ENCODE measurements at places on chromosomes 13 and 19. TPM values are rescaled to one million over a fixed set of nuclear protein-coding genes. Genes with fewer than 3 reads are reported as not detected.
A peak's percentile ranks its signal among the peaks of the same experiment; 100 is the strongest.

GRCh38 chr13:77574096-77574495 is 38.6 kb downstream of the SCEL start:
- H3K27me3 ChIP-seq, result no peaks in the 10 kb centered on the region
- no peaks in the 10 kb centered on the region for H3K4me1 ChIP-seq
- no peaks in the 10 kb centered on the region for H3K36me3 ChIP-seq
- no peak for DNase-seq
- no peak overlapping the region for H3K4me3 ChIP-seq
- no peak overlapping the region for H3K27ac ChIP-seq

GRCh38 chr13:60519496-60519895 is 122.5 kb downstream of the TDRD3 start:
- no peak overlapping the region for H3K27ac ChIP-seq
- peaks cover 7% of the 10 kb centered on the region for H3K36me3 ChIP-seq
- no peak for DNase-seq
- H3K4me1 ChIP-seq, result no peaks in the 10 kb centered on the region

- no peak overlapping the region for H3K27ac ChIP-seq
- no peak overlapping the region for H3K4me3 ChIP-seq
- no peaks in the 10 kb centered on the region for H3K36me3 ChIP-seq
Measured at GRCh38 chr13:27379694-27380641, 44.5 kb upstream of the GTF3A start.

Gene MUC16
- total RNA-seq, result not detected

- no peaks in the 10 kb centered on the region for H3K27me3 ChIP-seq
- no peak overlapping the region for H3K27ac ChIP-seq
- H3K36me3 ChIP-seq, result no peaks in the 10 kb centered on the region
- no peak overlapping the region for H3K4me3 ChIP-seq
Measured at GRCh38 chr13:107753291-107753690, 462.0 kb downstream of the LIG4 start.

- no peak overlapping the region for H3K4me3 ChIP-seq
- H3K27me3 ChIP-seq, result no peaks in the 10 kb centered on the region
- H3K27ac ChIP-seq, result no peak overlapping the region
- no peaks in the 10 kb centered on the region for H3K36me3 ChIP-seq
Measured at GRCh38 chr13:65855242-65855805, 1374.8 kb downstream of the PCDH9 start.

DNA sequence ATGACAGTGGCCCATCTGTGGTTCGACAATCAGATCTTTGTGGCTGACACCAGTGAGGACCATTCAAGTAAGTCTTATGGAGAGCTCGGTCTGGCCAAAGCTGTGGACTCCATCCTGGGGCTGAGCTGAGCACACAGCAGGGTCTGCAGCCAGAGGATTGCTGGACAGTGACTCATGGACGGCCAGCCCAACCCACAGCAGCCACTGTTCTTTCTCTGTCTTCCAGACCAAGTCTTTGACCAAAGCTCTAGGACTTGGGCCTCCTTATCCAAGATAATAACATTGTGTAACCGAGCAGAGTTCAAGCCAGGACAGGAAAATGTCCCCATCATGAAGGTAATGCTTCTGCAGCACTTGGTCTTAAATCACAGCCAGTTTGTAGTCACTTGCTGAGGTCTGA is 12.4 kb downstream of the ATP12A start:
- DNase-seq, result no peak
- no peak overlapping the region for H3K4me3 ChIP-seq
- H3K4me1 ChIP-seq, result peaks cover 48% of the 10 kb centered on the region

GRCh38 chr19:3357271-3357991 is 9.0 kb upstream of the NFIC start:
- no peak overlapping the region for H3K4me3 ChIP-seq
- H3K27ac ChIP-seq, result peak overlapping the region; percentile 31
- no peaks in the 10 kb centered on the region for H3K27me3 ChIP-seq
- no peak for DNase-seq
- H3K36me3 ChIP-seq, result no peaks in the 10 kb centered on the region

Gene GFY
- not detected for total RNA-seq

Gene VSTM1
- not detected for total RNA-seq

DNA sequence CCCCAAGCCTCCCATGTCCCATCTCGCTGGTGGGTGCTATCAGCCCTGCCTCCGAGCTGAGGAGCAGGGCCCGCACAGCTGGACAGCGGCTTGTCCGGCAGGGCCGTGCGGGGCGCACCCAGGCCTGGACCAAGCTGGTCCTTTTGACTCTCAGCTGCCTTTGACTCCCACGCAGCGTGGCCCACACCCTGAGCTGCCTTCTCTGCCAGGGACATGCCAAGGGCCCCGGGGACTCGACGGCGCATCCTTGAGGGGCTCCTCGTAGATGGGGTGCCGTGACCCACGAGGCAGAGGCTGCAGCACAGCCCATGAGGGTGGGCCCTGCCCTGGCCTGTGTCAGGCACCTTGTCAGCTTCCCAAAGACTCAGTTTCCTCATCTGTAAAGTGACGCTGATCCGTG is 38.8 kb upstream of the F7 start:
- H3K4me1 ChIP-seq, result peaks cover 5% of the 10 kb centered on the region
- DNase-seq, result no peak
- no peak overlapping the region for H3K27ac ChIP-seq
- H3K36me3 ChIP-seq, result no peaks in the 10 kb centered on the region

DNA sequence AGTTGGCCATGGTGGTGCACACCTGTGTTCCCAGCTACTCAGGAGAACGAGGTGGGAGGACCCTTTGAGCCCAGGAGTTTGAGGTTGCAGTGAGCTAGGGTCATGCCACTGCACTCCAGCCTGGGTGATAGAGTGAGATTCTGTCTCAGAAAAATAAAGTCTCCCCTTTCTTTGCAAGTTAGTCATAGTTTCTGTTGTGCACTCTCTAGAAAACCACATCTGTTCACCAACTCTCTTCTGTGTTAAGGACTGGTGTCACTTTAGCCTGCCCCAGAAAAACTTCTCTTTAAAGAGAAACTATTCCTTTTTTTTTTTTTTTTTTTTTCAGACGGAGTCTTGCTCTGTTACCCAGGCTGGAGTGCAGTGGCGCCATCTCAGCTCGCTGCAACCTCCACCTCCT is 4.9 kb upstream of the CHST8 start:
- no peaks in the 10 kb centered on the region for H3K36me3 ChIP-seq
- H3K4me1 ChIP-seq, result peaks cover under 1% of the 10 kb centered on the region
- no peak overlapping the region for H3K27ac ChIP-seq
- H3K27me3 ChIP-seq, result no peaks in the 10 kb centered on the region
- no peak for DNase-seq

DNA sequence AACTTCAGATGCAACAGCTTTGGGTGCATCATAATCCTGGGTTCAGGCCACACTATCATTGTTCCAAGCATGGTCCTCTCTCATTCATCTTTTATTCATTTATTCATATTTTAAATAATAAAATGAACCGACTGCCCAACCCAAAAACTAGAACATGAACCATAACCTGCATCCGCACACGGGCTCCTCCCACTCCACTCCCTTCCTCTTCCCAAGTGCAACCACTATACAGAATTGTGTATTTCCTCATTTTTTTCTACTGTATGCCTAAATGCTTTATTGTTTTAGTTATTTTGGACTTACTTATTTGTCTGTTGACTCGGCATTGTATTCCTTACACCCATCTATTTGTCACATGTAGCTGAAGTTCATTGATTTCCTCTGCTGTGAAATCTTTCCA is 30.7 kb upstream of the POMP start:
- no peaks in the 10 kb centered on the region for H3K27me3 ChIP-seq
- no peak for DNase-seq
- H3K4me3 ChIP-seq, result no peak overlapping the region
- H3K36me3 ChIP-seq, result no peaks in the 10 kb centered on the region
- no peak overlapping the region for H3K27ac ChIP-seq

- H3K4me1 ChIP-seq, result no peaks in the 10 kb centered on the region
- no peak for DNase-seq
- H3K27ac ChIP-seq, result no peak overlapping the region
- H3K27me3 ChIP-seq, result no peaks in the 10 kb centered on the region
- H3K36me3 ChIP-seq, result no peaks in the 10 kb centered on the region
Measured at GRCh38 chr13:95724252-95724651, 47.3 kb downstream of the DNAJC3 start.

- no peaks in the 10 kb centered on the region for H3K4me1 ChIP-seq
- no peak for DNase-seq
- H3K27me3 ChIP-seq, result no peaks in the 10 kb centered on the region
- no peaks in the 10 kb centered on the region for H3K36me3 ChIP-seq
- no peak overlapping the region for H3K4me3 ChIP-seq
Measured at GRCh38 chr19:7783991-7784423, 21.0 kb downstream of the CLEC4M start.

DNA sequence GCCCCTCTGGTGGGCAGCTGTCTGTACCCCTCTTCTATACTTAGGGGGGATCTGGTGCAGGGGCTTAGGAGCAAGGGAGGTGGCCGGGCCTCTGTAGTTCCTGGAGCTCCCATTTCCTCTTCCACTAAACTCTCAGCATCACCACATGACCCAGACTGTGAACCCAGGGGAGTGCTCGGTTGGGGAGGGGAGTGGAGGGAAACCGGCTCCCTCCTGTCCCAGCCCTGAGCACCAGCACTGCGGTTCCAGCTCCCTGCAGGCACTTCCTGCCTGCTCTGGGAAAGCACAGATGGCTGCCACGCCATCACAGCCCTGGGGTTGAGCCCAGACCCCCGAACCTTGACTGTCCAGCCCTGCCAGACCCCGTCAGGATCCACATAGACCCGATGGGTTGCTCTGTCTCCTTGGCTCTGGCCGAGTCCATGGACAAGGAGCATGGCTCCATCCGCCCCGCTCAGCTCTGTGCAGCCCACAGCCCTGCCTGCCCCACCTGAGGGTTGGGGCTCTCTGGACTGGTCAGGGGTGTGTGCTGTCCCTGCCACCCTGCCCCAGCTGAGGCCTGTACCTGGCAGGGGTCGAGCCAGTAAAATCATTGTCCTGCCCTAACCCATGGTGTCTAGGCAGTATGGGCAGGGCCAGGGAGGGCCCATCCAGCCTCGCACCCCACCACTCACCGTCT is 36.0 kb upstream of the SLC7A10 start:
- H3K27ac ChIP-seq, result no peak overlapping the region
- no peaks in the 10 kb centered on the region for H3K4me1 ChIP-seq
- DNase-seq, result no peak
- H3K36me3 ChIP-seq, result no peaks in the 10 kb centered on the region
- H3K4me3 ChIP-seq, result no peak overlapping the region
- no peaks in the 10 kb centered on the region for H3K27me3 ChIP-seq

Gene SRRM5
- not detected for total RNA-seq

- no peak overlapping the region for H3K27ac ChIP-seq
- DNase-seq, result no peak
- no peaks in the 10 kb centered on the region for H3K27me3 ChIP-seq
- H3K4me3 ChIP-seq, result no peak overlapping the region
- H3K4me1 ChIP-seq, result peaks cover 24% of the 10 kb centered on the region
Measured at GRCh38 chr13:44818428-44818827, 170.8 kb downstream of the NUFIP1 start.

Gene CGB8
- not detected for total RNA-seq

DNA sequence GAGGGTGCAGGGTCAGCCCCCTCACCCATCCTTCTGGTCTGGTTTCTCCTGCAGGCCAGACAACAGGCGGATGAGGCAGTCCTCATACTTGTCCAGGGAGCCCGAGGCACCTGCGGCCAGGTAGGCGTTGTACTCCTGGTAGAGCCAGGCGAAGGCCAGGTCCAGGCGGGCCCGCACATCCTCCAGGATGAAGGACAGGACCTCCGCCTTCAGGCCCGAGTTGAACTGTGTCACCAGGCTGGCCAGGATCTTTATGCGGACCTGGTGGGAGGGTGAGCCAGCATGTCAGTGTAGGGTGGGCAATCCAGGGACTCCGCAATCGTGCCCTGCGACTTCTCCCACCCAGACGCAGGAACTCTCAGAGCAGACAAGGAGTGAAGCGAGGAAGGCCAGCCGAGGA is 13.8 kb upstream of the RSPH6A start:
- peaks cover 87% of the 10 kb centered on the region for H3K36me3 ChIP-seq
- DNase-seq, result no peak
- no peaks in the 10 kb centered on the region for H3K4me1 ChIP-seq
- no peak overlapping the region for H3K27ac ChIP-seq
- H3K4me3 ChIP-seq, result no peak overlapping the region

DNA sequence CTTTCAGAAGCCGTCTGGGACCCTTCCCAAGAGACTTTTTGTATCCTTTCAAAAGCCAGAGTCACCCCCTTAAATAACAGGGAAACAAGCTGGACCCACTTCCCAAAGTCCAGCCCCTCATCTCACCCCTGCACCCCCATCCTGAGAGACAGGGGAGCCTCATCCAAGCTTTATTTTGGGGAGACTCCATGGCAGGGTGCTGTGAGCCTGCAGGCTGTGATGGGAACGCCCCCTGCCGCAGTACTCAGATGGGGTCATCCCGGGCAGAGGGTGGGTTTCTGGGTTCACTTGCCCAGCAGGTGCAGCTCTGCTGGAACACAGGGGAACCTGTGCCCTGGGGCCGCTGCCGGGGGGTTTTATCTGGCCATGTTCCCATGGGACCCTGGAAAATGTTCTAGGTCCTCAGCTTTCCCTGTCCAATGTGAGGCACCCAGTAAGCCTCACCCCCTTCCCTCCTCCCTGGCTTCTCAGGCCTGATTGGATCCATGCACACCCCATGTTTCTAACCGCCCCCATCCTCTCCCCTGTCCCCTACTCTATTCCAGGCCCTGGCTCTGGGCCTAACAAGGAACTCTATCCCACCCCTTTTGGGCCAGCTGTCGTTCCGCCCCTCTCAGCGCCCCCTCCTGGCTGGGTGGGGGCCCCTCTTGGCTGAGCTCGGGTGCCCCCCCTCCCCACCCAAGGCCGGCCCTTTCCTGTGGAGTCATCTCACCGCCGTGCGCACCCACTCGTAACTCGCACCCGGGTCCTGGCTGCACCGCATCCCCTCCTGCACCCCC is 1.0 kb downstream of the HIF3A start:
- H3K27ac ChIP-seq, result peak overlapping the region; percentile 95
- H3K4me1 ChIP-seq, result peaks cover 30% of the 10 kb centered on the region
- peak overlapping the region; percentile 72 for H3K4me3 ChIP-seq
- peak; percentile 47 for DNase-seq

DNA sequence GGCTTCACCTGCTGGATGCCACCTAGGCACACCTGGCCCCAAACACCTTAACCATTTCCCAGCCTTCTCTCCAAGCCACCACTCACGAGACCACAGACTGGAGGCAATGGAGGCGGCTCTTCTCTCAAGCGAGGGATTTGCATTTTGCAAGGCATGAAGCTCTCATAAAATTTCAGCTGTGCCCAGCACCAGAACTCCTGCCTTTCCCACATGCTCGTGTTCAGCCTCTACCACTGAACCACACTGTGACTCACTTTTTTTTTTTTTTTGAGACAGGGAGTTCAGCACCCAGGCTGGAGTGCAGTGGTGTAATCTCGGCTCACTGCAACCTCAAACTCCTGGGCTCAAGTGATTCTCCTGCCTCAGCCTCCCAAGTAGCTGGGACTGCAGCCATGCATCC is 10.6 kb downstream of the NANOS3 start:
- DNase-seq, result no peak
- no peaks in the 10 kb centered on the region for H3K27me3 ChIP-seq
- H3K36me3 ChIP-seq, result no peaks in the 10 kb centered on the region
- no peak overlapping the region for H3K4me3 ChIP-seq
- no peak overlapping the region for H3K27ac ChIP-seq

GRCh38 chr13:96662036-96662435 is 332.2 kb downstream of the OXGR1 start:
- H3K4me1 ChIP-seq, result no peaks in the 10 kb centered on the region
- H3K27me3 ChIP-seq, result no peaks in the 10 kb centered on the region
- H3K4me3 ChIP-seq, result no peak overlapping the region
- H3K36me3 ChIP-seq, result no peaks in the 10 kb centered on the region

Gene PEAK3
- 3.0 TPM for total RNA-seq

Gene ADGRE1
- total RNA-seq, result 0.42 TPM

Gene SEMA6B
- total RNA-seq, result 17.4 TPM

Gene SYNGR4
- not detected for total RNA-seq

Gene KRTDAP
- 29.6 TPM for total RNA-seq

- H3K27me3 ChIP-seq, result no peaks in the 10 kb centered on the region
- DNase-seq, result no peak
- no peaks in the 10 kb centered on the region for H3K36me3 ChIP-seq
- no peak overlapping the region for H3K27ac ChIP-seq
Measured at GRCh38 chr13:70297189-70297616, 189.0 kb upstream of the KLHL1 start.

Gene COX7A1
- total RNA-seq, result 6.3 TPM

Gene SGCG
- 2.0 TPM for total RNA-seq

Measured in thoracic aorta (tissue), 2 donors.